ENCODE measurements at places on chromosomes 7 and 10. TPM values are rescaled to one million over a fixed set of nuclear protein-coding genes. Genes with fewer than 3 reads are reported as not detected.

- DNase-seq: no peak
- no peak overlapping the region for H3K4me3 ChIP-seq
- H3K27ac ChIP-seq: no peak overlapping the region
- peaks cover 3% of the 10 kb centered on the region for H3K27me3 ChIP-seq
- H3K36me3 ChIP-seq: no peaks in the 10 kb centered on the region
Observed at GRCh38 chr10:61628151-61628874, 34.4 kb upstream of the CABCOCO1 start.

DNA sequence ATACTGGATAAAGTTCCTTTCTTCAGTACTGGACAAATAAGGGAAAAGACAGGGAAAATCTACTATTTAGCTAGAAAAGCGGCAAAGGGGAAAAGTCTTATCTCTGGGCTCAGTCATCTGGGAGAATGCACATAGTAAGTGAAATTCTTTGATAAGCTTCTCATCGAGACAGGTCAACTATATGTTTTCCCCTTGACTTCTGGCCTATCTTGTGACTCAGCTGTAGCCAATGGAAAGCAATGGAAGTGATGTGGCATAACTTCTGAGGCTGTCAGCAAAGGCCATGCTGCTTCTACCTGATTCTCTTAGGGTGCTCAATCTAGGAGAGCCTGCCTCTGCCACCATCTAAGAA lies 91.9 kb downstream of the PCGF5 start:
- H3K27ac ChIP-seq: no peak overlapping the region
- H3K4me3 ChIP-seq: no peak overlapping the region
- no peak for DNase-seq
- peaks cover 3% of the 10 kb centered on the region for H3K27me3 ChIP-seq

ZNF853 gene
- total RNA-seq: 2.2 TPM

- peaks cover 14% of the 10 kb centered on the region for H3K36me3 ChIP-seq
- H3K27me3 ChIP-seq: peaks cover 7% of the 10 kb centered on the region
- peak overlapping the region; percentile 95 for H3K4me3 ChIP-seq
- H3K27ac ChIP-seq: peak overlapping the region; percentile 99
- peaks cover 32% of the 10 kb centered on the region for H3K4me1 ChIP-seq
Observed at GRCh38 chr10:110566472-110567200, 859 bp upstream of the SMC3 start.

GRCh38 chr10:34716958-34717357 lies 98.1 kb downstream of the PARD3 start:
- H3K4me1 ChIP-seq: no peaks in the 10 kb centered on the region
- H3K27me3 ChIP-seq: peaks cover 2% of the 10 kb centered on the region
- no peak for DNase-seq
- no peak overlapping the region for H3K27ac ChIP-seq
- no peaks in the 10 kb centered on the region for H3K36me3 ChIP-seq

GRCh38 chr10:28677888-28678686 lies 766 bp downstream of the BAMBI start:
- H3K4me3 ChIP-seq: peak overlapping the region; percentile 72
- H3K4me1 ChIP-seq: peaks cover 35% of the 10 kb centered on the region
- H3K36me3 ChIP-seq: no peaks in the 10 kb centered on the region
- peak; percentile 31 for DNase-seq
- peaks cover 79% of the 10 kb centered on the region for H3K27me3 ChIP-seq
- no peak overlapping the region for H3K27ac ChIP-seq

DNA sequence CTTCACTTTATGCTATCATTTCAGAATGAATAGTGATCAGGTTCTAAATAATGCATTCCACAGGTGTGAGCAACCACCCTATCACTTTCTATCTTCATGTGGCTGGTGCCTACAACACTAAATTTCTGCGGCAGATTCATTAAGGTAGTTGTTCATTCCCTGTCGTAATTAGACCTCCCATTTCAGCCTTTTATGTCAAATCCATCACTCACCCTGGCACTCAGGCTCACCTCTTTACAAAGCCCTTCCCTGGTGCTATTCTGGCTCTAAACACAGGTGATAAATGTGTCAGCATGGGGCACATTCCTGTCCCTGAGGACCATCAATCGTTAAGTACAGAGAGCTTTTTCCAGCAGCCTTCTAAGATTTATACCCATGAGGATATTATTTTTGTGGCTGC lies 300.0 kb upstream of the C7orf33 start:
- no peaks in the 10 kb centered on the region for H3K4me1 ChIP-seq
- H3K27ac ChIP-seq: no peak overlapping the region
- H3K36me3 ChIP-seq: no peaks in the 10 kb centered on the region
- no peak for DNase-seq
- peaks cover 4% of the 10 kb centered on the region for H3K27me3 ChIP-seq

- H3K36me3 ChIP-seq: no peaks in the 10 kb centered on the region
- H3K4me3 ChIP-seq: no peak overlapping the region
- H3K4me1 ChIP-seq: no peaks in the 10 kb centered on the region
- H3K27me3 ChIP-seq: no peaks in the 10 kb centered on the region
Observed at GRCh38 chr7:80257756-80258155, 123.1 kb downstream of the GNAI1 start.

- no peaks in the 10 kb centered on the region for H3K27me3 ChIP-seq
- no peaks in the 10 kb centered on the region for H3K4me1 ChIP-seq
- DNase-seq: no peak
- no peak overlapping the region for H3K27ac ChIP-seq
- no peaks in the 10 kb centered on the region for H3K36me3 ChIP-seq
Observed at GRCh38 chr7:80428161-80429054, 83.5 kb downstream of the GNAT3 start.

GRCh38 chr10:35926846-35927245 lies 284.8 kb upstream of the FZD8 start:
- DNase-seq: no peak
- H3K36me3 ChIP-seq: no peaks in the 10 kb centered on the region
- no peaks in the 10 kb centered on the region for H3K27me3 ChIP-seq
- H3K4me3 ChIP-seq: no peak overlapping the region

- H3K27ac ChIP-seq: no peak overlapping the region
- no peaks in the 10 kb centered on the region for H3K4me1 ChIP-seq
- no peaks in the 10 kb centered on the region for H3K36me3 ChIP-seq
- H3K27me3 ChIP-seq: peaks cover 7% of the 10 kb centered on the region
- H3K4me3 ChIP-seq: no peak overlapping the region
Observed at GRCh38 chr10:120336911-120337540, 120.0 kb upstream of the PLPP4 start.

DNA sequence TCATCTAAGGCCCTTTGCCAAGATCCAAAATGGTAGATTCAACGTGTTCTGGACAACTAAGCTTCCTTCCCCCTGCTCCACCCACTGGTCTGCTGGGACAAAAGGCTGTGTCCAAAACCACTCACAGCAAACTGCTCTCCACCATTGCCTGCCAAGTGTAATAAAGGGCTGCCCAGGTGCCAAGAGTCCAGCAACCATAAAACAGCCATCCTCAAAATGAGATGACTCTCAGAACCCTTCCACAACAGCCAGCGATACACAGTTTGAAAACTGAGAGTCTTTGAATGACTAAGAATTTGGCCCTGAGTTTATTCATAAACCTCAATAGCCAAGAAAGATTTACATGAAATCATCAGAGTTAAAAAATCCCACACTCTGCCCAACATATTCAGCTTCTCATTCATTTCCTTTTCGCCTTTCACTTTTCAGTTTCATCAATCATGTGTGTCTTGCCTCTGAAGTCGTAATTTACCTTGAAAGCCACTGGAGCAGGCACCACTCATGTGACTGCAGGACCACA lies 658.1 kb upstream of the MGMT start:
- no peak overlapping the region for H3K27ac ChIP-seq
- H3K4me1 ChIP-seq: no peaks in the 10 kb centered on the region
- H3K4me3 ChIP-seq: no peak overlapping the region

DNA sequence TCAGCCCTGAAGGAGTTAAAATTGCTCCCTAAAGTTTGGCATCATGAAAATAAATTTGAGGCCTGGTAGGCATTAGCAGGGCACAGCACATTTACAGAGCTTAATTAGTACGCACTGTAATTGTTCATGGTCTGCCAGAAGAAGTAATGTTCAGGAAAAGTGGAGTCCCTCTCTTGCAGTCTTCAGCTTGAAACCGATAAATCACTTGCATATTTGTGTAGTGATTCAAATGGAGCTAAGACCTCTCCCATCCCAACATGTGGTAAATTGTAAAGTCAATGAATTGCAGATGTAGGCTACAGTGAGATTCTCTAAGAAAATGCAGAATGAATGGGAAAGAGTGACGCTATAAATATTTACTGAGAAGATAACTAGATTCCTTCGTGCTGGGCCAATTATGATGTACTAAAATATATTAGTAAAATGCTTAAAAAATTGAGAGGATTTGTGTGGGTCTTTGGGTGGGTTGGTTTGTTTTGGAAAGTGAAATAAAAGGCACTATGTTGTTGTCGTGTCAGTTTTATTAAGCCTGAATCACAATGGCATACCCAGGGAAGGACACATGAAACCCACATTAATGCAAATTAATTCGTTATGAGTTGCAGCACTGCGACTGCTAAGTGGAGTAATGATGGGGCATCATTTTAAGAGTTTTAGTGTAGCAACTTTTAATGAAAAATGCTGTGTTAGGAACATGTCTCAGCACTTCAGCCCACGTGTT lies 8.4 kb downstream of the TCF7L2 start:
- no peak overlapping the region for H3K4me3 ChIP-seq
- H3K36me3 ChIP-seq: peaks cover 3% of the 10 kb centered on the region
- peaks cover 32% of the 10 kb centered on the region for H3K4me1 ChIP-seq
- peaks cover 59% of the 10 kb centered on the region for H3K27me3 ChIP-seq
- DNase-seq: no peak

- H3K27me3 ChIP-seq: no peaks in the 10 kb centered on the region
- no peak overlapping the region for H3K4me3 ChIP-seq
- no peaks in the 10 kb centered on the region for H3K36me3 ChIP-seq
- no peak for DNase-seq
Observed at GRCh38 chr7:122588621-122589020, 110.3 kb downstream of the RNF133 start.

DNA sequence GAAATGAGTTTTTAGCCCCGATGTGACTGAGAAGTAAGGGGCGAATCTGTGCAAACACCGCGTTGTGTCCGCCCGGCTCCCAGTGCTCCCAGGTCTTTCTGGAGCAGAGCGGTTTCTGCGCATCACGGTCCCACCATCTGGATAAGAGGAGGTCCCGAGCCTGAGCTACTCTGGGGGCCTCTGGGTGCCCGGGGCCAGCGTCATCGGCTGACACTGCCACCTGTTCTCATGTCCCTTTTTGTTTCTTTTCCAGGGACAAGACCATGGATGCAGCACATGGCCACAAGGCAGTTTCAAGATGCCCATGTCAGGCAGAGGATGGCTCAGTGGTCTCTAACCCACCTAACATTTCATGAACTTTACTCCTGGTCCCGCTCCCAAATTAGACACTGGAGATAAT lies 24.9 kb downstream of the KLF6 start:
- no peak for DNase-seq
- H3K4me3 ChIP-seq: no peak overlapping the region
- peaks cover 4% of the 10 kb centered on the region for H3K27me3 ChIP-seq
- no peak overlapping the region for H3K27ac ChIP-seq

GRCh38 chr10:125824736-125825135 lies 1.4 kb downstream of the BCCIP start:
- H3K27ac ChIP-seq: no peak overlapping the region
- H3K27me3 ChIP-seq: no peaks in the 10 kb centered on the region
- peaks cover 40% of the 10 kb centered on the region for H3K4me1 ChIP-seq
- DNase-seq: no peak
- no peak overlapping the region for H3K4me3 ChIP-seq

GBX1 gene
- total RNA-seq: not detected

Data from activated naive CD8-positive, alpha-beta T cell treated with anti-CD3 and anti-CD28 coated beads for 36 hours (primary cell).